CD4-positive, alpha-beta T cell treated with Interleukin-21 for 1 hour (primary cell): ENCODE measurements at places on chromosomes 16 and 17.

DNA sequence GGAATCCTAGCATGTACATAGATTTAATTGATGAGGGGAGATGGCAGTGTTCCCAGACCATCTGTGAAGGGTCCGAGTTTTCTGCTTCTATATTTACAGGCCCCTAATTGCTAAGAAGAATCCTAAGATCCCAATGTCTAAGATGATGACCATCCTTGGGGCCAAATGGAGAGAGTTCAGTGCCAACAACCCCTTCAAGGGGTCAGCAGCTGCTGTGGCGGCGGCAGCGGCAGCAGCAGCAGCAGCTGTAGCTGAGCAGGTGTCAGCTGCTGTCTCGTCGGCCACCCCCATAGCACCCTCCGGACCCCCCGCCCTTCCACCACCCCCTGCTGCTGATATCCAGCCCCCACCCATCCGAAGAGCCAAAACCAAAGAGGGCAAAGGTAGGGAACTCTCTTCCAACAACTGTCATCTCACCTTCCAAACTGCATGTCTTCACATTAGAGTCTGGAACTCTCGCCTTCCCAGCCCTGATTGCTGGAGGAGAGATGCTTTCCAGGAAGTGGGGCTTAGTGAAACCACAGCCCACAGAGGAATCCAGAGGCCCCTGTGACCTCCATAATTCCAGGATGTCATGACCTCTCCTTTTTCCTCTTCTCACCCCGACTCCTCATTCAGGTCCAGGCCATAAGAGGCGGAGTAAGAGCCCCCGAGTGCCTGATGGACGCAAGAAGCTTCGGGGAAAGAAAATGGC lies 4.7 kb downstream of the CHD3 start:
- DNase-seq = no peak

DNA sequence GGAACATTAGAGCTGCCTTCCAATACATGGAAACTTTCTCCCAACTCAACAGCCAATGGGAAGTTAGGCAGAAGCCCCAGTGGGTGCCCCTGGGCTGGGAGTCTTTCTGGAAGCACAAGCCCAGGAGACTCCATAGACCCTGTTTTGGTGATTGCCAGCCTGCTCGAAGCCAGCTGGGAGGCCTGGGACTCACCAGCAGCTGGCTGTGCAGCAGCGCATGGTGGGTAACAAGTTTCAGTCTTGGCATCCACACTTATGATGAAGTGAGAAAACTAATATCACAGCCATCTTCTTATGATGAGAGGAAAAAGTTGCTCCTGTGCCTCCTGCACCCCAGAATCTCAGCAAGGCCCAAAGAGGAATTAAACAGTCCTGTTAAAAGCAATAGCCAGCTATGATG lies 522.5 kb upstream of the CDH5 start:
- no peak for DNase-seq

- no peak for DNase-seq
These were observed 6.1 kb upstream of the ALOX12 start for GRCh38 chr17:6989779-6990178.

DNA sequence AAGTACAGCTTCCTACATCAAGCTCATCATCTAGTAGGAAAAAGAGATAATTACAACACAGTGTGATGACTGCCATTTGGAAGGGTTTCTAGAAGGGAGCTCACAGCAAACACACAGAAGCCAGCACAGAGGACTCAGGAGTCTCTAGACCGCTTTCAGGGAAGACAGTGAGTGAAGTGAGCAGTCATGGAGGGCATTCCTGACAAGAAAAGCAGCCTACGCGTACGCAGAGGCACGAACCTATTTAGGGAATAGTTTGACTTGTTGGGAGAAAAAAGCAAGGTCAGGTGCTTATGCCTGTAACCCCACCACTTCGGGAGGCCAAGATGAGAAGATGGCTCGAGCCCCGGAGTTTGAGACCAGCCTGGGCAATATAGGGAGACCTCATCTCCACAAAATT lies 8.4 kb upstream of the HASPIN start:
- no peak for DNase-seq

DNA sequence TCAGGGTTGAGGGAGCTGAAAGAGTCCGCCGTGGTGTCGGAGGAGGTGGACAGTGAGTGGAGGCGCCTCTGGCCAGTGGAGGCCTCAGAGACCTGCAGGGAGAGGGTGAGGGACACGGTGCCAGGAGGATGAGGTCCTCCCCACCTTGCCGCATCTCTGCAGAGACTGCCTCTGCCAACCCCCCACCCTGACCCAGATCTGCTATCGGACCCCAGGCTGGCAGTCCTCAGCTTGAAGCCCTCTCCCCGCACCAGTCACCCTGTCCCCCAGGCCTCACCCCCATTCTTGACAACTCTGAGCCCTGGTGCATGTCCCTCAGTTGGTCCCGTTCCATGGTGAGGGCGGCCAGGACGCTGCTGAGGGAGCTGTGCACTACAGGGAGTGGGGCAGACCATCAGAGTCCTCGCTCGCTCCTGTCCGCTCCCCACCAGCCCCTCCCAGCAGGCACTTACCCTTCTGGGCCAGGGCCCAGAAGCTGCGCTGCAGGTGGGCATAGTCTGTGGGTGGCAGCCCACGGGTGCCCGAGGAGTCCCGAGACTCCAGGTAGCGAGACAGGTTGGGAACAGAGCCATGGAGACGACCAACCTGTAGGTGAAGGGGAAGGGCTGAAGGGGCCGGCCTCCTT lies 5.4 kb downstream of the OSBPL7 start:
- no peak for DNase-seq

- DNase-seq = peak; percentile 0
These were observed 514 bp downstream of the UBFD1 start for GRCh38 chr16:23557779-23558702.

DNA sequence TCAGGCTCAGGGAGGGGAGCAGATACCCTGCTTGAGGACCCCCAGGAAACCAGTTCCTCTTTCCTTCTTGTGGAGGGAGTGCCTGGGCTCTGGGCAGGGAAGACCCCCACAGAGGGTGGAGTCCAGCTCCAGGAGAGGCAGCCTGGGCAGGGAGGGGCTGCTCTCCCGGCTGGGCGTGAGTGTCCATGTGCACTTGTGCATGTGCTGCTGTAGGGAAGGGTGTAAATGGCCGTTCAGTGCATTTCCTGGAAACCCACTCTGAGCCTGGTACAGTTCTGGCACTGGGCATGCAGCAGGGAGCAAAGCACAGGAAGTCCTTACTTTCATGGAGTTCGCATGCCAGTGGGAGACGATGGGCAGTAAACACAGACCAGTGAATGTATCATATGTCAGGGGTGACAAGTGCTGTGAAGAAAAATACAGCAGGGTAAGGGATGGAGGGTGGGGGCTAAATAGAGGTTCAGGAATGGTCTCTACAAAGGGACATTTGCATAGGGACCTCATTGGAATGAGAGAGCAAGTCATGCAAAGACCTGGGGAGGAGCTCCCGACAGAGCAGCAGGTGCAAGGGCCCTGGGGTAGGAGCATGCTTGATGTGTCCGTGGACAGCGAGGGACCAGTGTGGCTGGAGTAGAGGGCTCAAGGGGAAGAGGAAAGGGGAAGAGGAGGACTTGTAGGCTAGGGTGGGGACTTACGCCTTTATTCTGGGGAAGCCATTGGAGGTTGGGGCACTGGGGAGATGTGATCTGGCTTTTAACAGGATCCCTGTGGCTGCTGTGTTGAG lies 5.5 kb downstream of the STARD3 start:
- no peak for DNase-seq

GRCh38 chr16:64412578-64413280 lies 709.1 kb downstream of the CDH11 start:
- no peak for DNase-seq

DNA sequence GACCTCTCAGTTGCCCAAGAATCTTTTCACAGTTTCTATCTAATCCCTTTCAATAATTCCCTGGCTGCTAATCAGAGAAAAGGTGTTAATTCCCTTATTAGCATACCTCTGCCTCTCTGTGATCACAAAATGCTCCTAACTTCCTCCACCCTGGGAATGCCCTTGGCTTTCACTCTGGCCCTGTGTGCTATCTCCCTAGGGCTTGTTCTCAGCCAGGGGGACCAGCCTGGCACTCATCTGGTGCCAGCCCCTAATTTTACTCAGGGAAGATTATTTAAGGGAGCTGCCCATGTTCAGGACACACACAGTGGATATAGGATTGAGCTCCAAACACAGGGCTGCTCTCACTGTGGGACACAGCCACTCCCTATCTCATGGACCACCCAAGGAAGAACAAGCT lies 225.2 kb downstream of the GRIN2A start:
- no peak for DNase-seq

GRCh38 chr17:49337884-49338283 lies 24.2 kb downstream of the ZNF652 start:
- no peak for DNase-seq

DNA sequence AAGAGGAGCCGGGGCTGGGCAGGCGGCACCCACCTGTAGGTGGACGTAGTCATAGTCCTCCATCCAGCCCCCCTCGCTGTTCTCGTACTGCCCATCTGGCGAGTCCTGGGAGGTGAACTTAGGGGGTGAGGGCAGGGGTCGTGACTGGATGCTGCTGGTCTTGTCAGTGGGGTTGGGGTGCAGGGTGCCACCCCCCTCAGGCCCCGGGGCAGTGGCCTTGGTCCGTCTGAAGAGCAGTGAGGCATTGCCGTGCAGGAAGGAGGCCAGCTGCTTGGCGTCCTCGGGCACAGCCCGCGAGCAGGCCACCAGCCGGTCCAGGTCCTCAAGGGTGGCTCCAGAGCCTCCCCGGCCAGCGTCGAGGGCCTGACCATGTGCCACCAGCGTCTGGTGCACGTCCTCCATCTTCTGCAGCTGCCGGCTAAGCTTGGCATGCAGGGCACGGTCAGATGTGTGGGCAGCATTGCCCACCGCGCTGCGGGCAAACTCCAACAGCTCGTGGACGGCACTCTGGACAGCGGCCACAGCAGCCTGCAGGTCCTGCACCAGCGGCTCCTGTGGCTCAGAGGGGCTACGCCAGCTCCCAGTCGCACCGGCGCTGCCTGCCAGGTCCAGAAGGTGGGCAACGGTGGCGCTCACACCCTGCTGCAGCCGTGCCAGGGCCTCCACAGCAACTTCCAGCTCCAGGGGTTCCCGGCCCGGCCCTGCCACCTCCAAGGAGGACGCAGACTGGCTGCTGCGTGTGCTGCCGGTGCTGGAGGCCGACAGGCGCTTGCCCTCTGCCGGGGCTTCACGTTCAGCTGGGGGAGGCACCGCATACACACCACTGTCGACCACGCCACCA lies 16.3 kb downstream of the CTRB1 start:
- no peak for DNase-seq

DNA sequence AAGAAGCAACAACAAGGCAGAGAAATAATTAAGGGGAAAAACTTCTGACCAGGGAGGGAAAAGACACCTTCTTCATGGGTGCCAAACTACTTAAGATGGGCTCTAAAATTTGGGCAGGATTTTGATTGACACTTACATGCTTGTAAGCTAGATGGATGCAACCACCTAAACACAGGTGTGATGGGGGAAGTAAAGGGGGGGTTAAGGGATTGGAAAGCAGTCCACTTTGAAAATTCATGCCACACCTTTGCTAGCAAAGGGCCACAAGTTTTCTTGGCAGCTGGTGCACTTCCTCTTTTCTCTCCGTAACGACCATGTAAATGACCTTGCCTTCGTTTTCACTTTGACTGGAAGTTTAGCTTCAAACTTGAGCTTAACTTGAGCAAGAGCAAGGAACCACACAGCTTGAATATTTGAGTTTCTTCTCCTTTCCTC lies 14.3 kb upstream of the PRKAR1A start:
- peak; percentile 30 for DNase-seq

DNA sequence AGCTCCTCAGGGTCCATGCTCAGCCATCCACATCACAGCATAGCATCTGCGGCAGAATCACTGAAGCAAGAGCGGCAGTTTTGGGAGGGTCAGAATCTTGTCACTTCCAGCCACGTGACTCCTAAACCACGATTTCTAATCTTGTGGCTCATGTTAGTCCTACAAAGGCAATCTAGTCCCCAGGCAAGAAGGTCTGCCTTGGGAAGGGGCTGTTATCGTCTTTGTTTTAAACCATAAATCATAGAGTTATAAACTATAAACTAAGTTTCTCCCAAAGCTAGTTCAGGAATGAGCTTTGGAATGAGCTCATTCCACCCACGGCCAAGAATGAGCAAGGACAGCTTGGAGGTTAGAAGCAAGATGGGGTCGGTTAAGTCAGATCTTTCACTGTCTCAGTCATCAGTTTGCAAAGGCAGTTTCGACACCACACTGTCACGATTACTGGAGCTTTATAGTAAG lies 20.8 kb upstream of the DNAH17 start:
- no peak for DNase-seq

DNA sequence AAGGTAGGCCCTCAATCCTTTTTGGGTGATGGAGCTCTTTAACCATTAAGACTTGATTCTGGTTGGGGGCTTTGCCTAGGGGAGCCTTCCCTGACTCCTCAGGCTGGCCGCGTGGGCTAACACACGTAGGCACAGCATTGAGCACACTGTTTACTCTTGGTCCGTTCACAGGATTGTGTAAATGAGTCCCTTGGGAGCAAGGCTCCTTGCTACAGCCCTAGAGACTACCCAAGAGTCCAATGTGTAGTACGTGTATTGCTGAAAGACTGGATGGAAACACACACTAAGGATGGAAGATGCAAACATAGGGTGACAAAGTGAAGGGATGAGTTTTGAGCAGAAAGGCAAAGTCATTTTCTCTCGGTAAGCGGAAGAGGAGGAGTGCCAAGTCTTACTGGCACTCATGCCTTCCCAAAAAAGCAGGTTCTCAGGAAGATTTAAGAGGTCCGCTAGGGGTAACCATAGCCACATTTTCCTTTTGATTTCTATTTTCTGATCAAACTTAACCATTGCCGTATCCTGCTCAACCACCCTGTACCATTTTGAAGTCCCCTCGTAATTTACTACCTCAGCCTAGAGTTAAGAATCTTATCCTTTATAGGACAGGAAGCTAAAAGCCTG lies 911 bp upstream of the ITGA2B start:
- DNase-seq = no peak

GRCh38 chr16:48978501-48978900 lies 303.1 kb downstream of the CBLN1 start:
- DNase-seq = no peak

GRCh38 chr17:9522074-9522473 lies 53.5 kb downstream of the STX8 start:
- peak; percentile 35 for DNase-seq

GRCh38 chr16:27408602-27409031 lies 6.6 kb downstream of the IL21R start:
- DNase-seq = no peak
